Activated T-cell treated with anti-CD3 and anti-CD28 coated beads for 1 hour (primary cell): ENCODE measurements at places on chromosomes 16 and 17.

- DNase-seq, result peak; percentile 73
Measured at GRCh38 chr17:36629252-36629847, 28.0 kb downstream of the MRM1 start.

- DNase-seq, result no peak
Measured at GRCh38 chr16:1535391-1536291, 2.2 kb downstream of the TMEM204 start.

DNA sequence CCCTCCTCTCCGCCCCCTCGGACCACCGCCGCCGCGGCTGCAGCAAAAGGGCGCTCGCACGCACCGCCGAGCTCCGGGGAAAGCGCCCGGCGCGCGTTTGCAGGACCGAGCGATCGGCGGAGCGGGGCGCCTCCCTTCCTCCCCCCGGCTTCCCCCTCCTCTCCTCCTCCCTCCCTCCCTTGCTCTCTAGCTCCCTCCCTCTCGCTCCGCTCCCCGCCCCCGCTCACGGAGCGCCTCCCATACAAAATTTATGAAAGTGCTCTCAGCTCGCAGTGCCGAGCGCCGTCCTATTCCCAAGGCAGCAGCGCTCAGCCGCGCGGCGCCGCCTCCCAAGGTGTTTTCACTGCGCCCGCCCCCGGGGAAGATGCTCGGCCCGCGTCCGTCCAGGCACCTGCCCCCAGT is at the start of gene RTN4RL1:
Gene RTN4RL1, minus strand, starts transcription at position 115 of the 402 bp plus-strand sequence. CDS start 469 bp downstream, outside the sequence.
- DNase-seq, result peak; percentile 62

- peak; percentile 42 for DNase-seq
Measured at GRCh38 chr16:87713451-87714229, 52.1 kb downstream of the KLHDC4 start.

DNA sequence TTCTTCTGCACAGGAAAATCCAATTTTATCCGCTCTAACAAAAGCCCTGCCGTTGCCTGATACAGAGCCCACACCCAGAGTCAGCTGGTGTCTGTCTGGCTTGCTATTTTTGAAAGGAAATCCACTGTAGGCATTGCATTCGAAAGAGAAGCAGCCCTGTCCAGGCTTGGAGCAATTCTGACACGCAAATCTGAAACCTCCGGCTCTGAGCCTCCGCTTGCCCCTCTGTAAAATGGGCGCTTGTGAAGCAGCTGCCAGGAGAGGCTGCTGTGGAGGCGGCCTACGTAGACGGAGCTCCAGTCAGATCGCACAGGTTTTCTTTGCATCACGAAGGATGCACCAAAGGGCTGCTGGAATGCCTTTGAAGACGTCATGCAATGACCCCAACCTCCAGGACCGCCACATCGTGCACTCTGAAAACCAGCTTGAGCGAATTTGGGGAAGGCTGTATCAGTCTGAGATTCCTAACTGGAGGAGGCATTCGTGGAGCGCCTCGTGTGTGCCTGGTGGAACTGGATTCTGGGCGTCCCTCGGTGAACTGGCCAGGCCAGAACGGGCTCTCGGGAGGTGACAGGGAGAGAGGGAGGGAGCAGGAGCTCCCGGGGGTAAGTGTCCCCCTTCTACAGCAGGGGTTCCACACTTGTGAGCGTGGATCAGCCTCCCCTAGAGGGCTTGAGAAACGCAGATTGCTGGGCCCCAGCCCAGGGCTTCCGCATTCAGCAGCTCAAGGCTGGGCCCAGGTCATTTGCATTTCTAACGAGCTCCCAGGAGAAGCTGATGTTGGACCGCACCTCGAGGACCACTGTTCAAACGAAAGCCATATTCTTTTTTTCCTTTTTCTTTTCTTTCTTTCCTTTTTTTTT is 215.5 kb downstream of the MRTFB start:
- DNase-seq, result no peak

GRCh38 chr17:977166-977565 is 2.4 kb downstream of the NXN start:
- no peak for DNase-seq

DNA sequence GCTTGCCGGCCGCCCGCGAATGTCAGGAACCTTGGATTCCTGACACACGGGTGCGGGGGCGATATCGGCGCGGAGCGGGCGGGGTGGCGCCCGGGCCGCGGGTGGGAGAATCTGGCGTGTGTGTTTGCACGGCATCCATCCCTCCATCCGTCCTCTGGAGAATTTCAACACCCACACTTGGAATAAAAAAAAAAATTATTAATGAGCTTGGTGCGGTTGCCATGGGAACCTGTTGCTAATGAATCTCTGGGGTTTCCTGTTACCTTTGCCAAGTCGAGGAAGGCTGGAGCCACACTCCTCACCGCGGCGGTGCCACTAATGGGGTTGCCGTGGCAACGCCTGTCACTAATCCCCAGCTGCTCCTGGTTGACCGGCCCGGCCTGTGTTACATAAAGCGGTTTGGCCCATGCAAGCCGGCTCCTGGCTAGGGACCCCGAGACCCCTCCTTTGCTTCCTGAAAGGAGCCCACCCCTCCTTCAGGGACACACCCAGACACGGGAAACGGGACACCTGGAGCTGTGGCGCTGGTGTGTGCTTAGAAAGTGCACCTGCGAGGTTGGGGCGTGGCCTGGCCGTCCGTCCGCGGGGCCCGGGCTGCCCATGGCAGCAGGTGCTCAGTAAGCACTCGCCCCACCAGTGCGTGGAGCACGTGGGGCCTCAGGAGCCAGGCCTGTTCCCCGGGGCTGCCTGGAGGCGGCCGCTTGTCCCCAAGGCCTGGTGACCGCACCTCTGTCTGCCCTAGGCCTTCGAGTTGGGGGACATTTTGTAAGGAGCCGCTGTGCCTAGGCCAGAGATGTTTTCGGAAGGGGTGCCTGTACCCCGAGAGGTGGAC is 14.6 kb downstream of the CACNA1H start:
- DNase-seq, result no peak

- no peak for DNase-seq
Measured at GRCh38 chr17:29929006-29929532, 959 bp downstream of the SSH2 start.

- no peak for DNase-seq
Measured at GRCh38 chr16:89172528-89173173, 1.1 kb downstream of the CDH15 start.

DNA sequence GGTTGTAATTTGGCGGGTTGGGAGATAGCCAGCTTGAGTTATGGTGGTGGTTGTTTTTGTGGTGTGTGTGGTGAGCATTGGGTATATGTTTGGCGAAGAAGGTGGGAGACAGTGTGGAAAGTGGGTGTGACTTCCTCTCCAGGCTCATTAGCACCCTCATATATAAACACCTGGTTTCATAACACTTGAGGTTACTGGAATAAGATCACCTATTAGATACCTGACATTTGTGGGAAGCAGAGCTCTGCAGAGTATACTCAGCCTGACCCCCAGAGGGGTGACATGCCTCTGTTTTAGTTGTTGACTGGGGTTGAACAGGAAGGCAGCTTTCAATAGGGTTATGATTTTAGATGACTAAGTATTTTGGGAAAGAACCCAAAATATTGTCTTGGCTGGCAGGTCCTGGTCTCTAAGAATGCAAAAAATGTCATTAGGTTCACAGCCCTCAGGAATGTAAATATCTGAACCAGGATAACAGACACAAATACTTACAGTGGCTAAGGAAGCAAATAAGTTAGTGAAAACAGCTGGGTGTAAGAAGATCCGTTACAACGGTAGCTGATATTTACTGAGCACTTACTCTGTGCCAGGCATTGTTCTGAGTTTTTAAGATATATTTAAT is 18.3 kb upstream of the EFCAB13 start:
- DNase-seq, result no peak

DNA sequence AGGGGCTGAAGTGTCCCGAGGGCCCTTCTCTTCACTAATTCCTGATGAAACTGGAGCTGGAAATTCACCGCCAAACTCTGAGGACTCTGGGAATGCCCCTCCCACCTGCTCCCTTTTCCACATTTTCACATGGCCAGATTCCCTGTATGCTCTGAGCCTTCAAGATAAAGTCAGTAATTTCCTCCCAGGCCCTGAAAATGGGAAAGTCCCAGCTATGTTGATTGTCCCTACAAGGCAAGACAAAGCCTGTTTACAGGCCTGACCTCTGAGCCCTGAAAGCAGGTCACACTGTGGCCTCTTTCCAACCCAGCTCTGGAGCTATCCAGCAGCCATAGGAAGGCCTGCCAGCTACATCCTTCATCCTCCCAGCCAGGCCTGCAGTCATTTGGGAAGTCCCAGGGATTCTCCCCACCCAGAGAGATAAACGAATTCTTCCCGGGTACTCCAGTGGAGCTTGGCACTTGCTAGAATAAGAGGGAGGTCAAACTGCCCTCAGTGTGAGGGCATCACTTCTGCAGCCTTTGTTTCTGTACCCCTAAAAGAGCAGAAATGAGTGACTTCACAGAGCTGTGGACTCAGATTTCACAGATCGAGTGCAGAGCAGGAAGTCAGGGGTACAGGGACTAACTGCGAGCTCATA is 19.6 kb upstream of the CCL2 start:
- no peak for DNase-seq

GRCh38 chr17:57467801-57468200 is 211.5 kb downstream of the MSI2 start:
- DNase-seq, result no peak

DNA sequence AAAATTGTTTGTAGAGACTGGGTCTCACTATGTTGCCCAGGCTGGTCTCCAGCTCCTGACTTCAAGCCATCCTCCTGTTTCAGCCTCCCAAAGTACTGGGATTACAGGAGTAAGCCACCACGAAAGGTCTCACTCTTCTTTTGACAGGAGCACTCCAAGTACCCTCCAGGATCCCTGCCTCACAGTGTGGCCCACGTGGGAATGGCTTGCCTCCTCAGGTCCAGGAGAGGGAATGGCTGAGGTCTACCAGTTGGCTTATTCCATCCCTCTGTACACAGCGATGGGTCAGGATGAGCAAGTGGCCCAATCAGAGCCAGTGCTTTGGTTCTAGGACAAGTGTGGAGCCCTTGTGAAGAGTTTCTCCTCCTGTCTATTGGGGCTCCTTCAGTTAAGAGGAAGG is 73.7 kb upstream of the ZNF423 start:
- DNase-seq, result no peak

DNA sequence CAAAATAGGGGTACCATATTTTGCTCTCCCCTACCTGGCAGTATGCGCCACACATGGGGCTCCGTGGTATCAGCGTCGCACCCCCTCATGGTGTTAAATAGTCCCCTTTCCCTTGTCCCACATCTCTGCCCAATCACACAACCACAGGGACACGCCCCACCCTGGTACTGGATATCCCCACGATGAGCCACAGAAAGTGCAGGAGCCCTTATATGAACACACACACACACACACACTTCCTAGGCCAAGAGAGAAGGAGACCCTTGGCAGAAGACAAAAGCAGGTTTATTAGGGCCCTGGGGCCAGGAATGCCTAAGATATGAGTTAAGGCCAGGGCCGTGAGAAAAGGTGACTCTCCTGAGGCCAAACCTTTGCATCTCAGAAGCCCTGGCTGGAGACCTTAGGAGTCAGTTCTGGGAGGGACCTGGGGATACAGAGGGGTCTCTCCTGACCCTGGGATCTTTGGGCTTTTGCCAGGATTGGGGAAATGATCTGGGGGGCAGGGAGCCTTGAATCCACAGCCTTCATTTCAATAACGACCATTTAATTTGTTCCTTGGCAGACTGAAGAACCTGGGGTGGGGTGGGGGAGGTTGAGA is 11.6 kb downstream of the COPZ2 start:
- DNase-seq, result no peak

GRCh38 chr17:50432125-50432762 is 6.2 kb downstream of the ACSF2 start:
- DNase-seq, result no peak

GRCh38 chr17:32484628-32485027 is 2.2 kb upstream of the CDK5R1 start:
- DNase-seq, result no peak

DNA sequence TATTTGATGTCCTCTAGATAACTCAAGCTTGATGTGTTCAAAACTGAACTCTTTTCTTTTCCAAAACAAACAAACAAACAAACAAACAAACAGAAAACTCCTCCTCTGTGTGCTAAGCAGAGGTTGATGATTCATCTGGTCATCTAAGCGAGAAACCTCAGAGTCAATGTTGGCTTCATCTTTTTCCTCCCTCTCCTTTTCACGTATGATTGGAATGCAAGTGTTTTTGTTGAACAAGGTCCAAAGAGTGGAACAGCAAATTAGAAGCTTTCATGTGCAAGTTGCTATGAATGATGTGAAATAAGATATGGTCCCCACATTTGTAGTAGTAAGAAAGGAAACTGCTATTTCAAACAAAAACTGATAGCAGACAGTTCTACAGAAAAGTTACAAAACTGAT is 52.5 kb downstream of the TBX4 start:
- DNase-seq, result no peak

DNA sequence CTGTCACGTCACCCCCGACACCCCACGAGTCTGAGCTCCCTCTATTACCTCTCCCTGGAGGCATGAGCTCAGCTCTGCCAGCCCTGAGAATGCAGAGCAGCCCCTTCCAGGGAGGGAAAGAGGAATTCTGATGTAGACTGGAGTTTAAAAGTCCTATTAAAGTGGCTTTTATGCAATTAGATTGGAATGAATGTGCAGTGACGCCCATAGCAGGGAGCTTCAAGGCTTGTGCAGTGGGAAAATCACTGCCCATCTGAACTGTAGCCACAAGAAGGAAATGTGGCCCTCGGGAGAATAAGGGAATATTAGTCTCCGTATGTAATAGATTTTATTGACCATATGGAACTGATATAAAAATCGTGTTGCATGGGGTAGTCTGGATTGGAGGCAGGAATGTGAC is 66.9 kb downstream of the ZNF423 start:
- DNase-seq, result no peak

- no peak for DNase-seq
Measured at GRCh38 chr16:79542237-79542774, 58.2 kb downstream of the MAF start.

DNA sequence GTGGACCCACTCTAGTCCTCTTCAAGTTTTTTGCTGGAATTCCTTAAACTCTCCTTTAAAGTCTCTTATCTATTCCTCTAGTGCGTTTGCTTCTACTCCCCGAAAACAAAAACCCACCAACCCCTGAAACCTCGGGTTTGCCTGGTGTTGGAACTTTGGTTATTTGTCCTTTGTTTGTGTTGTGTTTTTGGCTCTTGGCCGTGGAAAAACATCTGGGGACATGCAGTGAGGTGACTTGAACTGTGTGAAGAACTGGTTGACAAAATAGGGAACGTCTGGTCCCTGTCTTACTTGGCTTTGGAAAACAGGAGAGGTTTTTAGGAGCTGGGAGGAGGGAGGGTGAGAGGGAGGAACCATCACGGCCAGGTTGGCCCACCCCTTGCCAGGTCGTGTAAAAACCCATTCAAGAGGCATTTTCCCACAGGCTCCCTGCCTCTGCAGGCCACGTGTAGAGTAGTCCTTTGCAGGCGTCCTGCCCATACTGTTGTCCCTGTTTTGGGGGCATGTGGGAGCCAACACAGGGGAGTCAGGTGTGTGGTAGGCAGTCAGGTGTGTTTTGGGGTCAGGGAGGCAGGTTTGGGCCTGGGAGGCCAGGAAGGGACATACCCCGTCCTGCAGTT is 169.3 kb downstream of the RAB11FIP4 start:
- DNase-seq, result no peak

- no peak for DNase-seq
Measured at GRCh38 chr17:27329146-27329805, 35.4 kb downstream of the WSB1 start.

GRCh38 chr17:49443862-49444261 is 29.2 kb upstream of the PHB1 start:
- DNase-seq, result no peak
